Ovary (tissue), 10 donors: ENCODE measurements at places on chromosomes 12 and 14.

- no peak for DNase-seq
Observed at GRCh38 chr14:101028971-101029667, 125.6 kb upstream of the RTL1 start.

DNA sequence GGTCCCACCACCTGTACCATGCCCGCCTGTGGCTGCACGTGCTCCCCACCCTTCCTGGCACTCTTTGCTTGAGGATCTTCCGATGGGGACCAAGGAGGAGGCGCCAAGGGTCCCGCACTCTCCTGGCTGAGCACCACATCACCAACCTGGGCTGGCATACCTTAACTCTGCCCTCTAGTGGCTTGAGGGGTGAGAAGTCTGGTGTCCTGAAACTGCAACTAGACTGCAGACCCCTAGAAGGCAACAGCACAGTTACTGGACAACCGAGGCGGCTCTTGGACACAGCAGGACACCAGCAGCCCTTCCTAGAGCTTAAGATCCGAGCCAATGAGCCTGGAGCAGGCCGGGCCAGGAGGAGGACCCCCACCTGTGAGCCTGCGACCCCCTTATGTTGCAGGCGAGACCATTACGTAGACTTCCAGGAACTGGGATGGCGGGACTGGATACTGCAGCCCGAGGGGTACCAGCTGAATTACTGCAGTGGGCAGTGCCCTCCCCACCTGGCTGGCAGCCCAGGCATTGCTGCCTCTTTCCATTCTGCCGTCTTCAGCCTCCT is 1.1 kb downstream of the INHBE start:
- DNase-seq = no peak

DNA sequence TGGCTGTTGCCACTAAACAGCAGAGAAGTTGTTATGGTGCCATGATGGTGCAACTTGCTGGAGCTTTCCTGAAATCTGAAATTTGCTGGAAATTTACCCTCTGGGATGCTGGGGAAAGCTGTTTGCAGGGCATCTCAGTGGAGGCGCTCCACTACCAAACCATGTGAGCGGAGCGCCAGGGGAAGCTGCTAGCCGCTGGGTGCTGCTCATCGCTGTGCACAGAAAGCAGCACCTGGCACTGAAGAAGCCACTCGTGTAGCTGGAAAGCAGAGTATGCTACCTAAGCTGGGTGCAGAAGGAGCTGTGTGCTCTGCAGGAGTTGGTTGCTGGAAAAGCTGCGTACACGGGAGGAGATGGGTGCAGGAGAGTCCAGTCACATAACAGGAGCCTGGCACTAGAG is 53.0 kb downstream of the MSRB3 start:
- no peak for DNase-seq

- DNase-seq = no peak
Observed at GRCh38 chr12:116975779-116976393, 65.1 kb downstream of the FBXW8 start.

- peak; percentile 74 for DNase-seq
Observed at GRCh38 chr14:89351516-89352404, 65.3 kb downstream of the FOXN3 start.

GRCh38 chr12:122669397-122670070 is 33.6 kb downstream of the HCAR2 start:
- DNase-seq = no peak

- DNase-seq = no peak
Observed at GRCh38 chr14:81231540-81231939, 10.8 kb upstream of the GTF2A1 start.

DNA sequence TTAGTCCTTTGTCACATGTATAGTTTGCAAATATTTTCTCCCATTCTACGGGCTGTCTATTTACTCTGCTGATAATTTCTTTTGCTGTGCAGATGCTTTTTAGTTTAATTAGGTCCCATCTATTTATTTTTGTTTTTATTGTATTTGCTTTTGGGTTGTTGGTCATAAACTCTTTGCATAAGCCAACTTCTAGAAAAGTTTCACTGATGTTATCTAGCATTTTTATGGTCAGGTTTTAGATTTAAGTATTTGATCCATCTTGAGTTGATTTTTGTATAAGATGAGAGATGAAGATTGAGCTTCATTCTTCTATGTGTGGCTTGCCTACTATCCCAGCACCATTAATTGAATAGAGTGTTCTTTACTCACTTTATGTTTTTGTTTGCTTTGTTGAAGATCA is 1008.4 kb upstream of the ATXN7L3B start:
- DNase-seq = no peak

DNA sequence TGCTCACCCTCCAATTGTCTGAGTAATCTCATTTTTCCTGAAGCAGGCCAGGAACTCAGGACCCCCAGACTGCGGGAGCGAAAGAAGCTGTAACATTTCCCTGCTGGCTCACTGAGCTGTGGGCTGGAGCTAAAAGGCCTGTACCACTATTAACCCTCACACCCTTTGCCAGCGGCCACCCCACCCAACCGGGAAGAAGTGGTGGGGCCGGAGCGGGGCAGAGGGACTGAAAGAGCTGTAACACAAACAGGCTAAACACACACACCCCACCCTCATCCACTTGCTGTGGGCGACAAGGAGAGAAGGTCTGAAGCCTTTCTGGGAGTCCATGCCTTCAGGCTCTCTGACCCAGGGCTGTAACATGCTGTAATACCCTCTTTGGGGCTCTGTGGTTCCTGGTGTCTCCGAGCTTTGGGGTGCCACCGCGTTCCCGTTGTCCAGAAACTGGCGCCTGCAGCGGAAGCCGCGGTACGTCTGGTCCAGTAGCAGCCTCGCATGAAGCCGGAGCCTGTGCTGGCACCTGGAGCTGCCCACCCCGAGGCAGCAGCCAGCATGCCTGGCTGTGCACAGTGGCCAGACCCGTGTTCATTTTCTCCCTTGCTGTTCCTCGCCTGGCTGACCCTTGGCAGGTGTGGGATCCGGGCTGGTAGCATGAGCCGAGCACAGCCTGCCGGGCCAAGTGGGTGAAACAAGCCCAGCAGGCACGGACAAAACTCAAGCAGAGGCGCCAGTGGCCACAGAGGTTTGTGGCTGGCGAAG is 345.5 kb upstream of the MGAT4C start:
- no peak for DNase-seq

- no peak for DNase-seq
Observed at GRCh38 chr14:54169254-54169924, 212.8 kb upstream of the BMP4 start.

- DNase-seq = peak; percentile 84
Observed at GRCh38 chr14:102096569-102097188, 9.8 kb upstream of the HSP90AA1 start.

DNA sequence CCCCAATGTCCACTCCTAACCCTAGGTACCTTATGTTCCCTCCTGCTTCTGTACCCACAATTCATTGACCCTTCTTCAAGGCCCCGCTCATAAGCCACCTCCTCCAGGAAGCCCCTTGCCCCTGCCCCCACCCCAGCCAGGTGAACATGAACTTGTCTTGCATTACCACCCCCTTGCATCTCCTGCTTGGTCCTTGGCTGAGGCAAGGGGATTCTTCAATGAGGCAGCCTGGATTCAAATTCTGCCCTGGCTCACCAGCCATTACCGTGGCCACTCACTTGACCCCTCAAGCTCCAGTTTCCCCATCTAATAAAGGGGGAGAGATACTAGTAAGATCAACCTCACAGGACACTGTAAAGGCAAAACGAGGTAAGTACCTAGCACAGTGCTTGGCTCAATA is 193.1 kb downstream of the DICER1 start:
- no peak for DNase-seq

DNA sequence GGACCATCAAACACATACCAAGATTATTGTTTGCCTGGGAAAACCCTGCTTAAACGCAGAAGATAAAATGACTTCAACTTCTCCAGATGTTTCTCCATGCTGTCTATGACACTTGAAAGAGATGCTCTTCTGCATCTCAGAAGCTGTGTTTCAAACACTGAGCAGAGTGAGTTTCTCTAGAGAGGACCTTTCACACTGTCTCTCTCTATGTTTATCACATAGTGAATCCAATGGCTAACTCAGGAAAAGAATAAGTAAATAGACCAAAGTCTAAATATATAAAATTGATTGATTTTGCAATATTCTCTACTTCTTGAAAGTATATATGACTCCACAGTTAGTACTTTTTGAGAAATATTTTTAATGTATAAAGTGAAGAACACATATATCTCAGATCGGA is 325.6 kb upstream of the USP15 start:
- no peak for DNase-seq

DNA sequence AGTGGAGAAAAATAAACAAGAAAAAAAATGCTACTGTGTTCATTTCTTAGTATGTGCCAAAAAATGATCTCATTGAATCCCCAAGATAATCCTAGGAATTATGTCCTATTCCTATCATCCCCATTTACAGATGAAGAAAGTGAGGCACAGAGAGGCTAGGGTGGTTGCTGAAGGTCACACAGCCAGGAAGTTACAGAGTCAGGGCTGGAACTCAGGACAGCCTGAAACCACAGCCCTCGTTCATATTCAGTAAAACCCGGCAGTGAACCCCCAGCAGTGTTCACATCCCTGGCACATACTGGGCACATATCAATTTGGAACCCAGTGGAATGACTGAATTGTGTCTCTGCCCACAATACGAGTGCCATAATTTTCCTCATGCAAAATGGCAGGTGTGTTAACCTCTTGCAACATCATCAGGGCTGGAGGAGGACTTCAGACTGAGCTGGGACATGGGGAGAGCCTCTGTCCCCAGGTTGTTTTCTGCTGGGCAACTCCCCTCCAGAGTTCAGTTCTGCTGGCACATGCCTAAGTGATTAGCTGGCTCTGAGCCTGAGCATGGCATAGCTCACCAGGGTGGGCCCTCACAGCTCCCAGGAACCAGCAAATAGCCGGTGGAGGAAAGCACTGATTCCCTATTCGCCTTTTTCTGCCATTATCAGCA is 2.0 kb upstream of the PPP1CC start:
- DNase-seq = no peak

GRCh38 chr14:75452900-75453816 is 25.3 kb downstream of the JDP2 start:
- DNase-seq = peak; percentile 86

- no peak for DNase-seq
Observed at GRCh38 chr12:127389923-127390322, 877.0 kb upstream of the TMEM132C start.
